ENCODE measurements at places on chromosomes 6 and 20.
A peak's percentile ranks its signal among the peaks of the same experiment; 100 is the strongest.

- no peak for DNase-seq
Measured at GRCh38 chr20:31708736-31709534, 13.7 kb downstream of the BCL2L1 start.

DNA sequence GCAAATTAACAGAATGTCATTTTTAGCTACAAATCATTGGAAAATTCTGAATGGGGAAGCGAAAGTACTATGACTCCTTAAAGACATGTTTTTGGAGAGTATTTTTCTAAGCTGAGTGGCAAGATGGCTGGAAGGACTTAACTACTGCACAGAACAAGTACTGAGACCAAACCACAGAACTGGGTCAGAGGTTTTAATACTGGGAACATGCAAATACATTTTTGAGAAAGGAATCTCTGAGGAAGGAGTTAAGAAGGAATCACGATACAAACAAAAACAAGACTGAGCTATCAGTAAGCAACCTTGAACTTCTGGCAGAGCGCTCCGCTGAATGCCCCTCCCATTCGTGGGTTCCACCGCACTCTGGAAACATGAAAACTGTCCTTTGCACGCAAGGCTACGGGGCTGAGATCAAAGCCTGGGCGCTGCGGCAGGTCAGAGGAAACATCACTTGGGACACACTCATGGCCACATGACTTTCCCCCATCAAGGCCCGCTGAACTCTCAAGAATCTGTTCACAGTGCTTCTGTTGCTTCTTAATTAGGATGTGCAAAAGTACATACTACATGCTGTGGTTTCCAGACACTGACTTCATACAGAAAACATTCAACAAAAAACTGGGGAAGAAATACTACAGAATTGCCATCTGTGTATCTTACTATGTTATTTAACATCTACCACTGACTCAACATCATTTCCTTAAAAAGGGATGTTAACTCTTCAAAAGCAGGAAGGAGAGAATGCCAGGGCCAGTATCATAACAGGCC is 27.8 kb downstream of the SLC23A2 start:
- peak; percentile 72 for DNase-seq

DNA sequence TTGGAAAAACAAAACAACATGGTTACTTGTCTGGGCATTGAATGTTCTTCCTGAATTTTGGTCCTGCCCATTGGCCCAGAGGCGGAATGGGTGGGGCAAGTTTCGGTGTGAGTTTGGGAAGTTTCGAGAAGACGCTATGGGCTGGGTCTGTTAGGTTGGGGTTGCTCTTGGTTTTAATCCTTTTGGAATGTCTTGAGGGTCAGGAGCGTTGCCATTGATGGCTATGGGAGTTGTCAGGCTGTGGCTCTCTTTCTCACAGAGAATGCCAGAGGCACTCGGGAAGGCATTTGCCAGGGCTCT is 135.0 kb downstream of the LRRC1 start:
- DNase-seq = no peak

DNA sequence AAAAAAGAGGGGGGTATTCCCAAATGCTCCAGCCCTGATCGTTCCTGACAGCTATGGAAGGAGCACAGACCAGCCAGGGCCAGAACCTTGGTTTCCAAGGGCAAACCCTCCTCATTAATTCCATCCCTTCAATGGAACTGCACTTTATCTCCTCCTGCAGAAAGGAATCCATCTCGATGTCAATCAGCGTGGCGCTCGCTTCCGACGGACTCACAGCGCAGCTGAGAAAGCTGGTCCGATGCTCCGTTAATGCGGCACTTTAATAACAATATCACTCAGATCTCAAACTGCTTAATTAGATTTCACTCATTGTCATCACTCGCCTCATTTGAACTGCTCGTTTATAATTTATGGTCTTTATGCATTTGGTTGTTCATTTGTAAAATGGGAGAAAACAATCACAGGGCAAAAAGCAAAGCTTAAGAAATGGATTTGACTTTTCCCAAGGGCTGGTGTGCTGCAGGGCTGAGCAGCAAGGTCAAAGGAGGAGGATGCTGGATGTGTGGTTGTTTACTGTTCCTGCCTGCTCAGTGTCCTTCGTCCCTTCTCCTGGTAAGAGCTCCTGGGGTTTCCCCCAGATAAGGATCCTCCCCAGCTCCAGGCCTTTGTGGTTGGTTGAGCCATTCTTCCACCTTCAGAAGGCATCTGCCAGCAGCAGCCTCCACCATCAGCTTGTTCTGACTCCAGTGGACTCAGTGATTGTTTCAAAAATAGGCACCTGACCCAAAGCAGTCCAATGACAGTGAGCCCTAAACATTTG is 152.7 kb downstream of the ANKRD60 start:
- no peak for DNase-seq

GRCh38 chr20:19073584-19074218 is 138.7 kb upstream of the SLC24A3 start:
- DNase-seq = no peak

GRCh38 chr20:46823271-46823751 is 71.3 kb upstream of the EYA2 start:
- no peak for DNase-seq

DNA sequence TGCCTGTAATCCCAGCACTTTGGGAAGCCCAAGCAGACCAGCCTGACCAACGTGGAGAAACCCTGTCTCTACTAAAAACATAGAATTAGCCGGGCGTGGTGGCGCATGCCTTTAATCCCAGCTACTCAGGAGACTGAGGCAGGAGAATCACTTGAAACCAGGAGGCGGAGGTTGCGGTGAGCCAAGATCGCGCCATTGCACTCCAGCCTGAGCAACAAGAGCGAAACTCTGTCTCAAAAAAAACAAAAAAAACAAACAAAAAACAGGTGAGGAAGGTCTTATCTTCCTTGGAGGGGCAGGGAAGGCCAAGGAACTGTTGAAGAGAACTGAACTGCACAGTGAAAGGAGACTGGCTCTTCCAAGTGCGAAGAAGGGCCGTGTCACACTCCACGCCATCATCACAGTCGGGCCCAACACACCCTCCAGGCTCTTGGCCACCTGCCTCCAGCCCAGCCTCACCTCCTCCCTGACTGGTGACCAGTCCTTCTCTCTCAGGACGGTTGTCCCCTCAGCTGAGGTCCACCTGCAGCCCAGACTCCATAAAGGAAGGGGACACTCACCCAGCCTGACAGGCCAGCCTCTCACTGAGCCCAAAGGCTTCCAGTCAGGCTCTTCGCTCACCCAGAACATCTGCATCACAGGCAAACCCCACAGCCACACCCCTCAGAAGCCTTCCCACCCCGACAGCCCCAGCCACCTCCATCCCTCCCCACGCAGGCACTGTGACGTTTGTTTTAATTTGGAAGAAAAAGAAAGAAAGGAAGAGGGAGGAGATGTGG is 4.1 kb downstream of the ZC3H12D start:
- no peak for DNase-seq

DNA sequence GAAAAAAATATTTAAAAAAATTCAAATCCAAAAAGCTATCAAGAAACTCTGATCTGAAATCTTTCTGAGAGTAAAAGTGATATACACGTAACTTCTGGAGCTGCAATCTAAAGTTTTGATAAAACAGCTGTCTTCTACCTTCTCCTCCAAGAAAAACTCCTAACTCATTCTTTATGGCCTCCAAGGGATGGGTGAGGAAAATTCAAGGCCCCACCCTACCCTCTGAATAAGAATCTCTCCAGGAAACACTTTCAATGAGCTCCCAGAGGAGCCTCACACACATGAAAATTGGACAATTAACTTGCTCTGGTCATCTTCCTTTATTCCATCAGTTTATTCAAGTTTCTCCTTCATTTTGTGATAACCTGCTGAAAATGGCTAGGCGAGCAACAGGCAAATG is 93.4 kb downstream of the FNDC1 start:
- DNase-seq = no peak

DNA sequence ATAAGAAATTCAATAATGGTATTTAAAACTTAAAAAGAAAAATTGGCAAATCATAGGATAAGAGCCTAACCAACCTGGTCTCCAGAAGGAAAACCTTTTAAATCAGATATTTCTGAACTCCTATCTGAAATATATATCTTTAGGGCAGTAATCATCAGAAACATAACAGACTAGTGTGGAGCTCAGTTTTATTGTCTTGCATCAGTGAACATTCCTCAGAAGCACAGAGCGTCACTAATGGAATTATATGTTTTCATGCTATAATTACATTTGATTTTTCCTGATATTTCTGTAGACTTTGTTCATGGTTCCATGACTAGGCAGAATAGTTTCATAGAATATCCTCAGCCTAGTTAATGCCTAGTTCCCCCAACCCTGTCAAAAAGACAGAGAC is 262.2 kb downstream of the EYA4 start:
- DNase-seq = peak; percentile 56

GRCh38 chr20:18537651-18538050 is 29.6 kb upstream of the SMIM26 start:
- DNase-seq = no peak

DNA sequence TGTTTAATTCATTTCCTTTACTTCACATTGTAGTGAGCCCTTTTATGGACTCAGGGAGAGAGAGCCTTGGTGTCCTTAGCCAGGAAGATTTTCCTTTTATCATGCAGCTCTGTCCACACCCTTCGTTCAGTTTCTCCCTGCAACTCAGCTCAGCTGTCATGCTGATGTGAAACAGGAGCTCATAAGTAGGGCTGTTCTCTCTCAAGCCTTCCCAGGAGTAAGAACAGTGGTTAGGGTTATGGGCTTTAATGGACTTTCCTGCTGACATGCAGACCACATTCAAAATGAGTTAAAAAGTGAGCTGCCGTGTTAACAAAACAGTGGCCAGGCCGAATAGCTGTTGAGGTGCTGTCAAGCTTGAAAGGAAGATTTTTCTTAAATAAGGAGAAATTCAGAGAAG is 104.1 kb downstream of the BCKDHB start:
- peak; percentile 42 for DNase-seq

- no peak for DNase-seq
Measured at GRCh38 chr6:54058236-54058635, 53.0 kb upstream of the MLIP start.

DNA sequence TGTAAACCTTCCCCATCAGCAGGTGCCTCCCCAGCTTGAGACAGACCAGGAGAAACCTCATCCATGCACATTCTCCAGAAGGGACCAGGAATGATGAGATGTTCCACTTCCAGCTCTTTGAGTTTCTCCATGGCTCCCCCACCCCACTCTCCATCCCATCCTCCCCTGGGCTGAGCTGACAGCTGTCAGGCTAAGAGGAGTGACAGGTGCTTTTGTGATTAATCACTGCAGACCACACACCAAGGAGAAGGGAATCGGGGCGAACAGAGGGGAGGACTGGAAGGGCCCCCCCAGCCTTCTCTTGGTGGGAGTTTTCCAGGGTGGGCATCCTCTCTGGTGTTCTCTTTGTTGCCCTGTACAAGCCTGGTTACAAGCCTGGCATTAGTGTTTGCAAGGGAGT is 56.1 kb upstream of the ZFAND3 start:
- DNase-seq = no peak

GRCh38 chr6:100126790-100127484 is 132.9 kb upstream of the MCHR2 start:
- DNase-seq = no peak

- DNase-seq = peak; percentile 38
Measured at GRCh38 chr6:28634761-28635546, 109.3 kb downstream of the GPX5 start.

GRCh38 chr20:10846766-10847165 is 173.0 kb upstream of the JAG1 start:
- no peak for DNase-seq

- DNase-seq = no peak
Measured at GRCh38 chr20:49529470-49529869, 38.5 kb downstream of the PTGIS start.

DNA sequence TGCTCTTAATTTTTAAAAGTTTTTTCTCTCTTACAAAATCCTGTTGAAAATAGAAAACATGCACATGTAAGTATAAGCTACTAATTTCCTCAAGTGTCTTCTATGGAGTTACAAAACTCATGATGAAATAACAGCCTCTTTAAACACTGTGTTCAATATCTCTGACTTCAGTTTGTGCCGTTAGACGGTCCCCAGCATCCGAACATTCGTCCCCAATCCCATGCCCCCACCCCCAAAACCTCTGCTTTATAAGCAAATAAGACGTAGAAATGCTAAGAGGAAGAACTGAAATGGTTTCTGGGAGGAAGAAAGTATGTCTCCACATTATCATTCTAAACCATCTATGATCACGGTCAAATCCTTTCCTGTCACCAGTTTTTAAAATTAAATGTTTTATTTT is 31.7 kb upstream of the MYB start:
- no peak for DNase-seq

GRCh38 chr6:57307850-57308249 is 9.6 kb upstream of the PRIM2 start:
- DNase-seq = no peak

GRCh38 chr6:36862164-36862847 is 12.3 kb downstream of the PPIL1 start:
- no peak for DNase-seq

GRCh38 chr20:44858606-44859360 is 26.7 kb upstream of the YWHAB start:
- DNase-seq = peak; percentile 11

DNA sequence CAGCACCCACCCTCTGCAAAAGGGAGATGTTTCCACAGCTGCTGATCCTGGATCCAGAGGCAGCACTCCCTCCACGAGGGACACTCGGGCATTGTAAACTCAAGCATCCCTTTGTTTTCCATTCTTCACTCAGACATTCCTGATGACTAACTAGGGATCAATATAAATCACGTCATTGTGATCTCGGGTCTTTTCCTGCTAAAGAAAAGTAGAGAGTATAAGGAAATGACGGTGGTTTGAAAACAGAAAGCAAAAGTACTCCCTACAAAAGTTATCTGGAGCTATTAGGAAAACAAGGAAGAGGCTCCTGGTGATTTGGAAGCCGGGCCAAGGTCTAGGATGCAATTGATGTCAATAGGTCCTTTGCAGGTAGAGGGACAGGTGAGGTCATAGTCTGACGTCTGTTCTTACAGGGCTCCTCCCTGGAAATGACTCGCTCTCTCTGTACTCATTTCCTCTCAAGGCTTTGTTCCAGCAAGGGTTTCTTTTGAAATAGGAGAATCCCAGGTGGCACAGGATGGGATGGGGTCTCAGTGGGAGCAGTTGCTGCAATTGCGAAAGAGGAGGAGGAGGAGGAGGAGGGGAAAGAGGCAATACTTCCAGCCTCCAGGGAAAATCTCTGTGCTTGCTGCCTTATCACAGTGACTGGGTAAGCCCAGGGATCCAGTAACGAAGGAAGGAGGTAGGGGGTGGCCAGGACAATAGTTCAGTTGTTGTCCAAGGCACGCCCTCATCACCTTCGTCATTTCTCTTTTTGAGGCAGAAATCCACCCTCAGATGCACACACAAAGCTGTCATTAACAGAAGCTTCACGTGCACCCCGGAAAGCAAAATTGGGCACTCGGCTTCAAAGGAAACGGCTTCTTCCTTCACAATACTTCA is 222.8 kb downstream of the LY86 start:
- peak; percentile 57 for DNase-seq

DNA sequence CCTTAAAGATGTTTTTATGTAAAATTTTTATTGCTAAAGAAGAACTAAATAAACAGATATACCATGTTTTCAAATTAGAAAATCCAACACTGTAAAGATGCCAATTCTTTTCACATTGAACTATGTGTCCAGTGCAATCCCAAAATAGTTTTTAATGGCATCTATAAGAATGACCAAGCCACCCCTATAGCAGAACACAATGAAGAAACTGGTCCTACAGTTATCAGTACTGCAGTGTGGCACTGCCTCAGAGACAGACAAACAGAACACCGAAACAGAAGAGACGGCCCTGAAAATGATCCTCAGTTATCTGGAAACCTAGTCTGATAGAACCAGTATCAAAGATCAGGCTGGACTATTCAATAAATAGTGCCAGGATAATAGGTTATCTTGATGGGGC is 41.9 kb downstream of the KIF13A start:
- DNase-seq = no peak
